ENCODE measurements at places on chromosomes 5 and 9.

GRCh38 chr9:2411459-2412215 lies 209.9 kb upstream of the VLDLR start:
- peak; percentile 89 for DNase-seq

- no peak for DNase-seq
These were observed 2.0 kb upstream of the FAF2 start for GRCh38 chr5:176446028-176446665.

DNA sequence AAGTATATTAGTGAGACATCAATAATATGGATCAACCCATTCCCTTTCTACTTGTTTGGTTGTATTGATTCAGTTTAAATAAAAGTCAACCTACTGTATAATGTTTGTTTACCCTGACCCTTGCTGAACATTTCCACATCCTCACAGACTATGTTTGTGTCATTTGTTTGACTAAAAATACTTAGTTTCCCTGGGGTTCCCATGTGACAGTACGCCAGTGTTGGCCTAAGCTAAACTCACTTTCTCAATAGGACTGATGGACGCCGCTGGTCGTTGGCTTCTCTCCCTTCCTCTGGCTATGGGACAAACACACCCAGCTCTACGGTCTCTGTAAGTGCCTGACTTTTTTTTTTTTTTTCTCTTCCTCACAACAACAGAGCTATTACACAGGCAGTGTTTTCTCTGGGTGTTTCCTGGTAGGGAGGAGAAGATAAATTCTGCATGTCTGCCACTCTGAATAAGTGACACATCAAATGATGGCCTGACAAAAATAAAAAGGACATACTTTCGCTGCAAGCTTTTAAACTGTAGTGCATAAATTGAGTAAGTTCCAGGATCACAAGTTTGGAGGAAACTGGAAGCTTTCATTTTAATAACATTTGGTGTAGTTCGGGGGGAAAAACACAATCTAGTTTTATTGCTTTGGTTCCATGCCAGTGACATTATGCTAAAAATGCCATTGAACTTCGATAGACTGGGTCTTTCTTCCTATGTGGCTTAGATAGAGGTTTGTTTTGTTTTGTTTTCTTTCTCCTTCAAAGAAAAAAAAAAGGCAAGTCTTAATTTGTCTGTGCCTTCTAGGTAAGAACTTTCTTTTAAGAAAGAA lies 101.0 kb downstream of the CD180 start:
- DNase-seq: no peak

DNA sequence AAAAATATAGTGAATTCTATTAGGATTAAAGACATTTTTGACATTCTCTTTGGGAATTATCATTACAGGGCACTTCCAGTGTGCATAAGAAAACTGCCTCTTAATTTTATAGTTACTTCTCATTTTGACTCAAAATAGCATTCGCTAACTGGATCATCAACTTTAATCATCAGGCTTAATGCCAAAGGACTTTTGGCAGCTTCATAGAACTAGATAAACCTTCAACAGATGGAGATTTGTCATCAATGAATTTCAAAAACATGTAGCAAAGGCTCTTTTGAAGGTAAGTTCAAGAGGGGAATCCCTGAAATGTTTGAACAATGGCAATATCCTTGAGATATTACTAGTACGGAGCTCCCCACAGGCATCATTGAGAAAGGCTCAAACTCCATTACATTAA lies 447.2 kb downstream of the PDE4D start:
- DNase-seq: no peak

DNA sequence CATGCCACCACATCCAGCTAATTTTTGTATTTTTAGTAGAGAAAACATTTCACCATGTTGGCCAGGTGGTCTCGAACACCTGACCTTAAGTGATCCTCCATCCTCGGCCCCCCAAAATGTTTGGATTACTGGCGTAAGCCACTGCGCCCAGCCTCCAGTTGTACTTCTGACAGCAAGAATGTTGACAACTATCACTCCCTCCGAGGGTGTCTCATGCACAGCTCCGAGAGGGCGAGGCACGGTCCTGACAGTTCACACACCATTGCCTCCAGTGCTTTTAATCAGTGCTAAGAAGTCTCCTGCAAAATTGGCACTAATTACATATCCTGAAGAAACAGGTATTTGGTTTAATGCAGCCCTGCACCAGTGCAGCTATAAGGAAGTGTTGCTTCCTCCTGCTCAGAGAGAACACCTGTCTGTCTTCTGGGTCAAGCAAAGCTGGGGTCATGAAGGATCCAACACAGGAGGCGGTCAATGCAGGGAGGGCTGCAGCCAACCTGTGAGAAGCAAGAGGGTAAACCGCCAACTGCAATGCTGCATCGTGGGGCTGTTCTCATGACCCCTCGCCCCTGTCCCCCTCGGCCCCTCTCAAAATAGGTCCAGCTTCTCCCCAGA lies 184.0 kb downstream of the MED10 start:
- no peak for DNase-seq

- DNase-seq: peak; percentile 67
These were observed 7.0 kb upstream of the EBF1 start for GRCh38 chr5:159106569-159107282.

- DNase-seq: no peak
These were observed 122.2 kb downstream of the C9orf50 start for GRCh38 chr9:129498451-129499384.

DNA sequence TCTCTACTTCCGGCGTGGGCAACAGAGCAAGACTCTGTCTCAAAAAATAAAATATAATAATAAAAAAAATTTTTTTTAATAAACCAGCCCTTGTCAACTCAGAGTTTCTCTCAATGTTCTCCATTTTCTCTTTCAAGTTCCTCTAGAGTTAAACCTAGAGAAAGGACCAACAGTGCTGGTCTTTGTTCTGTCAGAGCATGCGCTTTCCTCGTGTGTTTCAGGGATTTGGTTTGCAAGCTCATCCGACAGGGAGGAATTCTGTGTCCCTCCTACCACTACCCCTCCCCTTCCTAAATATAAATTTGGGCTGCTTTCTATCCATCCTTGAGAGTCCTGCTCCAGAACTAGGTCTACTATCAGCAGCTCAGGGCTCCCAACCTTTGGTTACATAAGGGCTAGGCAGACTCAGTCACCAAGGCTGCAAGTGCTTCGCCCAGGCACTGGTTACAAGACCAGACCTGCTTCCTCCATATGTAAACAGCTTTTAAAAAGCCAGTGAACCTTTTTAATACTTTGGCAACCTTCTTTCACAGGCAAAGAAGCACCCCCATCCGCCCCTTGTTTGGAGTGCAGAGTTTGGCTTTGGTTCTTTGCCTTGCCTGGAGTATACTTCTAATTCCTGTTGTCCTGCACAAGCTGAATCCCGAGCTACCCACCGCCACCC lies 13.5 kb downstream of the SETX start:
- DNase-seq: no peak

GRCh38 chr9:97858393-97858713 lies 5.3 kb downstream of the FOXE1 start:
- DNase-seq: no peak

GRCh38 chr9:111803924-111804323 lies 9.2 kb upstream of the SHOC1 start:
- DNase-seq: no peak

GRCh38 chr5:161340012-161340411 lies 206.5 kb downstream of the GABRB2 start:
- no peak for DNase-seq

DNA sequence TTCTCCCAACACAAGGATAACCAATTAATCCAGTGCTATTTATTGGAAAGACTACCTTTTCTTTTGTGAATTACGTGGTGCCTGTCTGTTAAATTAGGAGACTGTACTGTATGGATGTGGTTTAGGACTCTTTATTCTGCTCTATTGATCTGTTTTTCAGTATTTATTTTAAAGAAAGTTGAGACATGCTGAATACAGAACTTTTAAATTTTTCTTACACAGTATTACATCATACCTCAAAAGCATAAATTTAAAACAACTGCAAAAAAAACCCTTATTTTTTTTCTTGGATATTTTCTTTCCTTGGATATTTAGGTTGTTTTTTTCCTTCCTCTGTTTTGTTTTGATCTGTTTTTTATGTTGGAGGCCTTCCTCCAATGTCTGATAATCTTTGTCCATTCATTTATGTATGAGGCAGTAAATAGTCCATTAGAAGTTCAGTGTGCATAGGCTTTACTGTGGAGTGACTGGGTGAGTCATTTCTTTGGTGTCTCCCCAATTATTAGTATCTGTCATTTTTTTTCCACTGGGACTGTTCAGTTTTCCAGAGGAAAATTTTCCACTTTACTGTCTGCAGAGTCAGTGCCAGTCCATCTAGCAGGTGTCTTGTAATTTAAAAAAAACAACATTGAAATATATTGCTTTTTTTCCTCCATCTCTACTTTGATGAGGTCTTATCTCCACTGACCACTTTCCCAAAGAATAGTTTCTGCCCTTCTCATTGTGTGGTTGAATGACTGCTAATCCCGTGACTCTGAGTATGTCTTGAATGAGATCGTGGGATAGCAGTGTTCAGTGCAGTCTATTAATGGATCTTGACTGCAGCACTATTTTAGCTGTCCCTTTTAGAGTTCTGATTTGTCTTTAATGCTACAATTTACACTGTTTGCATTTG lies 15.2 kb downstream of the CYSTM1 start:
- peak; percentile 49 for DNase-seq

DNA sequence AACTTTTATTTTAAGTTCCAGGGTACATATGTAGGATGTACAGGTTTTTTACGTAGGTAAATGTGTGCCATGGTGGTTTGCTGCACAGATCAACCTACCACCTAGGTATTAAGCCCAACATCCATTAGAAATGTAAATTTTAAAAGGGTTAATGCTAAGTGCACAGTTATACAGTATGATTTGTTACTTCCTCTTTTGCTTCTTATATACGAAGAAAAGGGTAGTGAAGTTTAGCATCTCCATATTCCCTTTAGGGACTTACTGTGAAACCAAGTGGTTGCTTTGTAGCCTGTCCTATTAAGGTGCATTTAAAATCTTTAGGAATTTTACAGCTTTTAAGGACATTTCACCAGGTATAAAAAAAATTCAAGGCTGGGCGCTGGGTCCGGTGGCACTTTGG lies 46.4 kb downstream of the RBM27 start:
- DNase-seq: no peak

DNA sequence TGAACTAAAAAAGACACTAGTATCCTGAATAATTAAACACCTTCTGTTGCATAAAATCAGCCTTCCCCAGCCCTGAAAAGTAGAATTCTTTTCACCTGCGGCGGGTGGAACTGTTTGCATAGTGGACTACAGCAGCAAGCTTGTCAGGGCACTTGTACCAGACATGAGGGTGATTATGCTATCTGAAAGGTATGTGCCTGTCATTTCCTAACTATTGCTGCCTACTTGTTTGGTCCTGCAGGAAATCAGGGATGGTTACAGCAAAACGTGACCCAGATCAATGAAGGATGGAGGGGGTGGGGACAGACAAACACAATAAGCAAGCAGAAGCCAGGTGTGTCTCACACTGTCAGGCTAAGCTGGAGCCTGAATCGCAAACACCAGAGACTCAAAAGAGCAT lies 385.6 kb downstream of the MLLT3 start:
- no peak for DNase-seq

- no peak for DNase-seq
These were observed 146.7 kb upstream of the RAI14 start for GRCh38 chr5:34509392-34509791.

DNA sequence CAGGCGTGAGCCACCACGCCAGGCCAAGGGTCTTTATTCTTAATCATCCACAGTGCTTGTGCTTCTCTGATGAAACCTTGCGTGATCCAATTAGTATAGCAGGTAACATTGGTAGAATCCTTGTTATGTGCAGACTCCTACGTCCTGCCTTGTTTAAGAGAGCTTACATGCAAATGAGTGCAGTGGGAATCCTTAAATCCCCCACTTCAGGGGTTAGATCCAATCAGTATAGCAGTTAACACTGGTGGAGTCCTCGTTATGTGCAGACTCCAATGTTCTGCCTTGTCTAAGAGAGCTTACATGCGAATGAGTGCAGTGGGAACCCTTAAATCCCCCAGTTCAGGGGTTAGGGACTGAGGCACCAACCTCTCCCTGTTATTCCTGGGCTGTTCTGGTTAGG lies 193.4 kb downstream of the SEMA6A start:
- no peak for DNase-seq

- DNase-seq: peak; percentile 28
These were observed 8.2 kb upstream of the TYRP1 start for GRCh38 chr9:12684974-12685373.

DNA sequence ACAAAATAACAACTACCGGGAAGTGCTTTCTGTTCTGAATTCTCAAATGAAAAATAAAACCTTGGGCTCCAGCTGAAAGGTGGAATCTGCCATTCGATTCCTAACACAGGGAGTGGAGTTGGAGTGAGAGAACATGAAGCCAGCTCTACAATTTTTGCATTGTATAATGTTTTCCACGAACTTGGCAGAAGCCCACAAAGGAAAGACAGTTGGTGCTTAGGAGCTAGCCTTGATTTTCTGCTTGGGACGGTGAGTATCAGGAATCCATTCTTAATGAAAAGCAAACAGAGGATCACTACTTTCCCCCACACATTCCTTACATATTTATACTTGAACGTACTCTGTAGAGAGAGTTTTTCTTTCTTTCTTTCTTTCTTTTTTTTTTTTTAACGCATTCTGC lies 74.2 kb upstream of the FBXL7 start:
- DNase-seq: peak; percentile 27

- DNase-seq: no peak
These were observed 114.9 kb upstream of the ADAMTS16 start for GRCh38 chr5:5025098-5025773.

DNA sequence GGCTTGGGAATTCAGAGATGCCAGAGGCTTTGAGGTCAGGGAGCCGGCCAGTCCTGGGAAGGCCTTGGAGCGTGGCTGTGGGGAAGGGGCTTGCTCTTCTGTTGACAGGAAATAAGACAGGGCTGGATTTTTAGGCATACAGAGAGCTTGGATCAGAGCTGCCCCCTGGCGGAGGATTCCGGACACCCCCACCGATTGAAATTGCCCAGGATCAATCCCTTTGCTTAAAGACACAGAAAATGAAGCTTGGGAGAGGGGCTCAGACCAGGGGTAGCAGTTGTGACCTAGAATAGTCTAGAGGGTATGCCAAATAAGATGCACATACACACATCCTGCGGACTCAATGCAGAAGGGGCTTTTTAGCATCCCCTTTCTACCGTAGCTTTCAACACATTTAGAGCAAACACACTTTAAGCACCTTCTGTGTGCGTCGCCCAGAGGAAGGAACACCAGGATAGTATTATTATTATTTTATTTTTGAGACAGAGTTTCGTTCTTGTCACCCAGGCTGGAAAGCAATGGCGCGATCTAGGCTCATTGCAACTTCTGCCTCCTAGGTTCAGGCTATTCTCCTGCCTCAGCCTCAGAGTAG lies 1.7 kb upstream of the NTMT1 start:
- peak; percentile 45 for DNase-seq

DNA sequence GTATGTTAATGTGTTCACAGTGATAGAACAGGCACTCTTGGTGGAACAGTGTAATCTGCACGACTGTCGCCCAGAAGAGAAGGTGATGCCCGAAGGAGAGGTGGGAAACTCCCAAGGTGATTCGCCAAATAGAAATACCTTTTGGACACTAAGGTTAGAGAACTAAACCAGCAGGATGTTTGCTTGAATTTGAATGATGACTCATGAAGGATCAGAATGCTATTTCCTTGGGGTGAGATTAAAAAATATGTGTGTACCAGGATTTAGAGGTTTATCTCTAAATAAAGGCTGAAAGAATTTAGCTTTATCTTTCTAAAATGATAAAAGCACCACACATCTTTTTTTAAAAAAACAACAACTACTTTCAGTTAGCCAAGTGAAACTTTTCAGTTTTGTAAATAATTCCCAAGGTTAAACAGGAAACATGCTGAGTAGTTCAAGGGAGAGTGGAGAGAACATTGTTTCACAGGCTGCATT lies 297.4 kb upstream of the TAS2R1 start:
- peak; percentile 10 for DNase-seq

GRCh38 chr5:159519365-159519764 lies 189.1 kb upstream of the IL12B start:
- DNase-seq: no peak
